ENCODE measurements at places on chromosomes 16 and 17.

GRCh38 chr16:78386557-78387324 lies 287.3 kb downstream of the WWOX start:
- no peak for DNase-seq

GRCh38 chr16:30430428-30430970 lies 669 bp upstream of the DCTPP1 start:
- no peak for DNase-seq

DNA sequence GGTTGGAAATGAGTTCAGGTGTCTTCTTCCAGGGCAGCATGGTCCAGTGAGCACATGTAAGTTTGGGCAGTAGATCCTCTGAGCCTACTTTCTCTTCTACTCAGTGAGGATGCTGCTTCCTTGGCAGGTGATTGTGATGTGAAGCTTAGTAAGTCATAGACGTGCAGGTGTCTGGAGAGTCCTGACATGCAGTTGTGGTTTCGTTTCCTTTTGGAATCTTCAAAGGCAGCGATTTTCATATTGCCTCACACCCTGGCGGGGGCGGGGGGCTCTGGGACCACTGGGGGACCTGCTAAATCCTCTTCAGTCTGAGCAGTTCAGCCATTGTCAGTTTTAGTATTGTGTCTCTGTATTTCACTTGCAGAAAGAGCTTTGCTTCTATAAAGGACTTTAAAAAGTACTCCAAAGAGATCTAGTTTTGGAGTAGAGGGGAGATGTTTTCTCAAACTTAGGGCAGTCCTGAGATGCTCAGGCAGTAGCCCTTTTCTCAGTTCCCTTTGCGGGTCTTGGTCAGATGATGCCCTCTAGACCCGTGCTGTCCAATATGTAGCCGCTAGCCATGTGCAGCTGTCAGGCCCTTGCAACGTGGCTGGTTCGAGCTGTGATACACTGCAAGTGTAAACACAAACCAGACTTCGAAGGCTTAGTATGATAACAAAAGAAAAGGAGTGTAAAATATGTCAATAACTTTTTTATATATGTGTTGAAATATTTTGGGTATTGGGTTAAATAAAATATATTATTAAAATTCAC lies 4.0 kb upstream of the CDK5R1 start:
- DNase-seq: no peak

- no peak for DNase-seq
Measured at GRCh38 chr16:89633064-89633631, 19.7 kb downstream of the DPEP1 start.

- peak; percentile 77 for DNase-seq
Measured at GRCh38 chr16:72427051-72427782, 255.3 kb upstream of the PMFBP1 start.

DNA sequence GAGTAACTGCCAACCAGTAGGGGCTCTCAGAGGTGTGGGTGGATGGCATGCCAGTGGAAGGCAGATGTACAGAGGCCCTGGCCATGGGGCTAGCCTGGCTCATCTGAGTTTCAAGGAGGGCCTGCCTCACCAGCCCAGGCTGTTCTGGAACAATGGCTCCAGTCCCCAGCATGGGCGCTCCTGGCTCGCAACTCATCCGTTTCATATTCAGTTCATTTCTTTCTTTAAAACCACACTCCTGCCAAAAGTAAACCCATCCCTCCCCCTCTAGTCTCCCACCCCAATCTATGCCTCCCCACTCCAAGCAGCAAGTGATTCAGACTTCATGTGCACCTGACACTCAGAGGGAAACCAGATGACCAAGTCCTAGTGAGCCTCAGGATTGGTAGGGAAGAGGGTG lies 2.4 kb downstream of the CCL13 start:
- DNase-seq: no peak

GRCh38 chr16:54239456-54239855 lies 47.1 kb downstream of the IRX3 start:
- DNase-seq: no peak

All from NCI-H1105 treated with DMSO at 0.1 percent for 48 hours (cell line).